GM12878 (cell line): ENCODE measurements at places on chromosomes 2 and 18.

DNA sequence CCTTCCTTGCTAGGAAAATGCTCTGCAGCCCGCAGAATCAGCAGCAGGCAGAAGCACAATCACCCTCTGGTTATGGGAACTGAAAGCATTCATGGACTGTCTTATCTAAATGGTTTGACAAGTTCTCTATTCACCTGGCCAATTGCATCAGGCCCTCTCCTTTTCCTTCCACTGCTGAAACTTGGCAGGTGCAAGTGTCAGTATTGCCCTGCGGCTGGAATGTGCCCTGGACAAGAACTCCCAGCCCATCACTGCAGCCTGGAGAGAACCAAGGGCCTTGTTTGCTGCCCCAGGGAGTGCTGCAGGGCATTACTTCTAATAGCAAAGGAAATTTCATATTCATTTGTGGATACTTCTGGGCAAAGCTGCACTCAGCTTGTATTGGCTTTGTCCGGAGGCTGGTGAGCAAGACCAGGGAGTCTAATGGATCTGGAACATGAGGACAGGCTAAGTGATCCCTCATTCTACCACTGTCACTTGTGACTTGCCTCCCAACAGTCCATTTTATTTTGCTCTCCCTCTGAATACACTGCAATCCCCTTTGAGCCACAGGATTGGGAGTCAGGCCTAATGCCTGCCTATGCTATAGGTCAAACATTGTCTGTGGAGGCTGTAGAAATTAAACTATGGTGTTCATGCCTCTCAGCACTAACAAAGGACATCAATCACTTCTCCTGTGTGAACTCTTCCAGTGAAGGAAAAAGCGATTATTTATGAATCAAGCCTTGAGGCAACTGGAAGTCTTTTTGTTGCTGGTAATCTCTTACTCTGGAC, 116.9 kb downstream of the LYPD6B start:
- DNase-seq: no peak

DNA sequence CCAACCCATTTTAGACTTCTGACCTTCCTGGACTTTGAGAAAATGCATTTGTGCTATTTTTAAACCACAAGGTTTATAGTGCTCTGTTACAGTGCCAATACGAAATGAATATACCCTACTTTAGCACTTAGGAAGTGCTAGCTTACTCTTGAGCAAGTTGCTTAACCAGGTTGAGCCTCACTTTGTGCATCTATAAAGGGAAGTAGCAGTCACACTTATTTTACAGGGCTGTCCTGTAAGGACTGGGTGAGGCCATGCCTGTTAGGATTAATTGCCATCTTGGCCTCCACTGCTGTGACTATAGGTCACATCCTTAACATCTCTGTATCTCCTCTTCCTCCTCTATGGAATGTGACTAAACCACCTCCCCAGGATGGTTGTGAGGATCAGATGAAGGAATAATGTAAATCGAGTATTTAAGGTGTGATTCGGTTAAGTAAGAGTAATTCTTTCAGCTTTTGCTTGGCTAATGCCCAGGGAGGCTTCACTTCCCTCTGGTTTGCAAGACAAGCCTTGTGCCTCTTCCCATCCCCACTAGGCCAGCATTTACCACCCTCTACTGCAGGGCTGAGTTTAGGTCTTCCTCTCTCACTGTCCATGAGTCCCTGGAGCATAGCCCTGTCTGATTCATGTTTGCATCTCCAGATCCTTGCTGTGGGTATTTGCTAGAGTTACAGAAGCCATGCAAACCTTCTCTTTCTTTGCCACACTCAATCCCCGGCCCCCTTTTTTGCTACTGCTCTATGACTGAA, 341.2 kb downstream of the ZNF521 start:
- DNase-seq: no peak

DNA sequence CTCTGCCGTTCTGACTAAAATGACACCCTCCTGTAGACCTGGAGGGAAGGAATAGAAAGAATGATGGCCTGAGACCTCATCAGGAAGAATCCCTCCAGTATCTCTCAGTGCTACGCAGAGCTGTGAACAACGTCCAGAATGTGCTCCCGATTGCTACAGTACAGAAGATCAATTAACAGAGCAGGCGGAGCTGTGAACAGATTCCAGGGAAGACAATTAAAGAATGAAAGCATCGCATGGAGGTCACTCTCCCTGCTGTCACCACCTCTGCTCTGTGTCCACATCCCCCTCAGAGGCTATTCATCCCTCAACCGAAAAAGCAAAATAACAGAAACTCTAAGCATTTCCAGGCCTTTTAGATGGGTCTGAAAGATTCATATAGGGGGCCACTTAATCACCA, 481.0 kb downstream of the EIPR1 start:
- no peak for DNase-seq

DNA sequence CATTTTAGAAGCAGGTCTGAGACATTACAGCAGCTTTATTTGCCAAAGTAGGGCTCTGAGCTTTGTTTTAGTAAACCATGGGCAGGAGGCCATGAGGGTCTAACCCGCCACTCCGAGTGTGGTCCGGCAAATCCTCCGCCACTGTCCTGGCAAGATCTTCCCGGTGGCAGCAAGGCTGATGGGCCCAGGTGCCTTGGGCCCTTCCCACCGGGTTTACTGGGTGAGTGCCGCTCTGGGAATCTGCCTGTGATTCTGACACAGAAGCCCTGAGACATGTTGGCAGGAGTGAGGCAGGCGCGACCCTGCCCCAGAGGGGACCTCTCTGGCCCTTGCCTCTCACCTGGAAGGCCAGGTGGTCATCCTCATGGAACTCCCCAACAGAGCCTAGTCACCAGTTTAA, 29.9 kb downstream of the MTERF4 start:
- DNase-seq: no peak

- no peak for DNase-seq
These were observed 5.0 kb downstream of the ACKR3 start for GRCh38 chr2:236574424-236575145.
